ENCODE measurements at places on chromosomes 5 and 9.

DNA sequence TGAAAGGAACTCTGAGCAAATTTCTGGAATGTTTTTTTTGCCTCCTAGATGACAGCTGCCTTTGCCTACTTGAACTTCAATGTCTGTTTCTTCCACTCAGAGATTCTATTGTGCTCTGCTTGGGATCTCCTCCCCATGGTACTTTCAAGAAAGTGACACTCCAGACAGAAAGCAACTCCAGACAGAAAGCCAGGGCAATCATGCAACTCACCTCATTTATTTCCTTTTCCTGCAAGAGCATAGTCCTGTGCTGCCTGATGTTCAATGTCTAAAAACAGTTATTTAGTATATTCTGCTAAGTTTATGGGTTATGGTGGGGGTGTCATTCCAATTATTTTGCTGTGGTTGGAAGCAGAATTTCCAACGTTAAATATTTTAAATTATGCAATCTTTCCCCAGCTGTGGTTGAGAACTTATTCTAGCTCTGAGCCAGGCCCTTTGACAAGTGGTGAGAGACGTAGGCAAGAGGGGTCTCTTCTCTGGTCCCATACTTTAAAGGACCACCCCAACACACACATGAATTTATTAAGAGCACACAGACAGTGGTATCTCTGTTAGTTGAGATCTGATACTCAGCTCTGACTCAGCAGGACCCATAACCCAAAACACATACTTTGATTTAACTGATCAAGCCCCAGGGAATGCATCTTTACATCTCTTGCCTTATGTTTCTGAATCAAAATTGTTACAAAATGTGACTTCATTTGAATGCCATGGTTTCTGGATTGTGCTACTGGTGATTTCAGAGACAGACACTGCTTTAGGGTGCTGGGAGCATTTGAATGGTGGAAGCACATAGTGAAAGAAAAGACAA, 39.5 kb upstream of the MAMDC2 start:
- no peak for DNase-seq

GRCh38 chr9:137112564-137113384, 1.8 kb downstream of the DPP7 start:
- DNase-seq, result no peak

DNA sequence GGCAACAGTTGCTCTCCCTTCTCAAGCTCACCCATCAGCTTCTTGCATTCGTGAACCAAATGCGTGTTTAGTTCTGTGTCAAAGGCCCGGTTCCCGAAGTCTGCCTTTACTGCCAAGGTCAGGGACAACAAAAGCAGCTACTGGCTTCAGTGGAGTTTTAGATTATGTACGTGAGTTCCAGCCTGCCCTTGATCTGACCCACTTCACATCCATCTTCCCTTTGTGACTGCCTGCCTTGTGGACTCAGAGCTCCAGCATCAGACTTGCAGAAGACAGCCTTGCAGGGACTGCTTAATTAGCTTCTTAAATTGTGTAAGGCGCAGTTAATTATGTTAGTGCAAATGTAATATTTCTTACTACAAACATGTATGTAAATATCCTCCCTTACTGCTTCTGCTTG, 774.7 kb upstream of the EDIL3 start:
- DNase-seq, result no peak

GRCh38 chr5:98827161-98827560, 53.7 kb downstream of the RGMB start:
- DNase-seq, result peak; percentile 79

- DNase-seq, result peak; percentile 94
These were observed 9.8 kb upstream of the OLFM1 start for GRCh38 chr9:135077497-135078200.

DNA sequence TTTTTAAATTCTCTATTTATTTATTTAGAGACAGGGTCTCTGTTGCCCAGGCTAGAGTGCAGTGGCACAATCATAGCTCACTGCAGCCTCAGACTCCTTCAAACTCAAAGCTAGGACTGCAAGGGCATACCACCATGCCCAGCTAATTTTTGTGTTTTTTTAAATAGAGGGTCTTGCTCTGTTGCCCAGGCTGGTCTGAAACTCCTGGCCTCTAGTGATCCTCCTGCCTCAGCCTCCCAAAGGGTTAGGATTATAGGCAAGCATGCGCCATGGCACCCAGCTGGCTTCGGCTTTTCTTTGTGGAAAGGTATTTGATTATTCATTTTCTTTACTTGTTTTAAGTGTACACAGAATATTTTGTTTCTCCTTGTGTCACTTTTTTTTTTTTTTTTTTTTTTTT, 5.2 kb downstream of the ZNF346 start:
- DNase-seq, result no peak

DNA sequence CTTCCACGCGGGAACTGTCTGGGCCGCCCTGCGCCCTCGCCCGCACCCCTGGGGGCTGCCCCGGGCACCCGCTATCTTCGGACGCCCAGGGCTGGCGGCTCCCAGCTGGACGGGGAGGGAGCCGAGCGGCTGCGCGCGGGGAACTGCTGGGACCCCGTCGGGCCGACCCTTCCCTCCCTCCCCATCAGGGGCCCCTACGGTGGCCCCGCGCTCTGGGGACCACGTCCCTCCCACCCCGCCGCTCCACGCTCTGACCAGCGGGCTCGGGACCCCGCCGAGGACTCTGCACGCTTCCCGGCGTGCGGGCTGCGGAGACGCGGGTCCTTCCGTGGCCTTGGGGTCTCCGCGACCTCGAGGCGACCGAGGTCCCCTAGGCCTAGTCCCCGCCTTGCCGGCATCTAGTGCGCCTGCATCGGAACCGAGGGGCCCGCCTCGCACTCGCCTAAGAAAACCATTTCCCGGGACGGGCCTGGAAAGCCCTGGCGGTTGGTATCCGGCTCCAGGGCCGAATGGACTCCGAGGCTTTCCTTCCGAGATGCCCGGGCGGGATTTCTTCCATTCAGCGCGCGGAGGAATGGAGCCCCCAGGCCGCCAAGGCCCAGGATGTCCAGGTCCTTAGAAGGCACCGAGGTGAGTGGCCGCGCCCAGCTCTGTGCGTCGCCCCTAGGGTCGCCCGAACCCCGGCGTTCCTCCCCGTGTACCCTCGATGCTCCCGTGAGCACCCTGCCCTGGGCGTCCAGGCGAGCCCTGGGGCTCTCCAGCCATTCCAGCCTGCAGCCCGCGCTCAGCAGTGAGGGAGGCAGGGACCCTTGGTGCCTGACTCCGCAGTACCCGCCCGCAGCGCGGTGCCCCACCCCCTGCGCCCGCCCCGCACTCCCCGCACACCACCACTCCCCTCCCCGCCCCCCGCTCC, 705 bp upstream of the SLC6A3 start:
- no peak for DNase-seq
